MM.1S (cell line): ENCODE measurements at places on chromosomes 3 and 15.

GRCh38 chr3:39806820-39807219 lies 2.6 kb upstream of the MYRIP start:
- no peak for DNase-seq

- DNase-seq: no peak
Measured at GRCh38 chr15:78418686-78419085, 19.3 kb upstream of the IREB2 start.

- no peak for DNase-seq
Measured at GRCh38 chr3:191901741-191902140, 440.8 kb downstream of the PYDC2 start.

GRCh38 chr15:48040166-48040817 lies 80.5 kb upstream of the SLC24A5 start:
- DNase-seq: peak; percentile 31

GRCh38 chr3:47274652-47275051 lies 7.9 kb downstream of the KIF9 start:
- DNase-seq: no peak

DNA sequence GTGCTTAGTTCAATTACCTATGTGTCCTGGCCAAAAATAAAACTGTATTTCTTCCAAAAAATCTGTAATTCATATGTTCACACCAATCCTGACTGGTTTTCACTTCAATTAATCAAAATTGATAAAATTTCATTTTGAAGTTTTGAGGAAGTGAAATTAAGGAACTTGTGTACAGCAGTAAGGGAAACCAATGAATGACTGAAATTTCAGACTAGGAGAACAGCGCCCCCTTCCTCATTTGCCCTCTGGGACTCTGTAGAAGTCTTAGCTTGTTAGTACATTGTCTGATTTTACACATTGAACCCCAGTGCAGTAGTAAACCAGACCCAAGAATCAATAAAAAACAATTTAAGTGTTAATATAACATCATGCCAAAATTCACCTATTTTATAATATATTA lies 495.3 kb upstream of the AGTR1 start:
- no peak for DNase-seq

- DNase-seq: peak; percentile 91
Measured at GRCh38 chr3:197555281-197556261, at the start of gene BDH1. TSS of gene BDH1 (minus strand) at chr3:197555968. CDS start at chr3:197546443, 9,525 bp downstream.

DNA sequence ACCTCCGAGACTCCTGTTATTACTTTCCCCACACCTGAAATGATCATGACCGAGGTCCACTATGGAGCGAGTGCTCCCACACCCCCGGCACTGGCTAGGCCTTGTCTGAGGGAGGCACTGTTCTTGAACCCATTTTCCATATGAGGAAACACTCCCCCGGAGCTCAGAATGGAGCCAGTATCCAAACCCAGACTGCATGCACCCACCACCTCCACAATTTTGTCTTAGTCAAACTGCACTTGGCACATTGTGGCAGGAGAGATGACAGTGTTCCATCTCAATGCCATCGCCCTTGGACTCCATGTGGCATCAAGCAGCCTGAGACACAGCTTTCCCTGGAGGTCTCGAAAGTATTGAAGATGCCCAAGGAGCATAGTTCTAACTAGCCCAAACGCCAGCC lies 154.1 kb downstream of the NUP210 start:
- DNase-seq: no peak

- DNase-seq: no peak
Measured at GRCh38 chr15:29031502-29032228, 145.9 kb downstream of the APBA2 start.

GRCh38 chr15:70316059-70316600 lies 218.4 kb upstream of the TLE3 start:
- DNase-seq: no peak

- DNase-seq: no peak
Measured at GRCh38 chr3:124082343-124082742, 90.4 kb upstream of the ROPN1 start.

DNA sequence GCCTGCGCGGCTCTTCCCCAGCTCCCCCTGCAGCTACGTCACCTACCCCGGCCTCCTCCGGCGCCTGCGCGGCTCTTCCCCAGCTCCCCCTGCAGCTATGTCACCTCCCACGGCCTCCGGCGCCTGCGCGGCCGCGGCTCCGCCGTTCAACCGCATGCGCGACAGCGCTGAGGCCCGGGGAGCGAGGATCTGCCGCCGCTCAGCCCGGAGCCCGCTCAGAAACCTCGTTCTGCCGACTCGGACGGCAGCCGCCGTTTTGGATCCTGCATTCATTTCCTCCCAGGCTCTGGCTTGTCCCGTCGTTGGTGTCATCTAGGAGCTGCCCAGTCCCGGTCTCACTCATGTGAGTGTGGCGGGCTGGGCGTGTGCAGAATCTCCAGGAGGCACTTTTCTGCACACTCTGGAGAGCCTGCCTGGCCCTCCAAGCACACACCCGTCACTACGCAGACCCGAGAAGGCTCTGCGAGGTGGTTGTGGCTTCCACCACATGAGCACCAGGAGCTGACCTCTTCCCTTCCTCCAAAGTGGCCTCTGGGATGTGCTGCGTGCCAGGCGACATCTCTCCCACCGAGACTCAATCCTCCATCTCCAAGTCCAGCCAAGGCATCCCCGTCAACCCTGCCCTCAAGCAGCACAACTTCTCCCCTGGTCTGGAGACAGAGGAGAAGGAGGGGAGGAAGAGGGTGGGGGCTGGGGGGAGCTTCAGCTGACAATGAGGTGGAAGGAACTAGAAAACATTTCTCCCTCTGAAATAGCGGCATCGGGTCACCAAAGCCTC lies 165.3 kb downstream of the CHSY1 start:
- DNase-seq: no peak

DNA sequence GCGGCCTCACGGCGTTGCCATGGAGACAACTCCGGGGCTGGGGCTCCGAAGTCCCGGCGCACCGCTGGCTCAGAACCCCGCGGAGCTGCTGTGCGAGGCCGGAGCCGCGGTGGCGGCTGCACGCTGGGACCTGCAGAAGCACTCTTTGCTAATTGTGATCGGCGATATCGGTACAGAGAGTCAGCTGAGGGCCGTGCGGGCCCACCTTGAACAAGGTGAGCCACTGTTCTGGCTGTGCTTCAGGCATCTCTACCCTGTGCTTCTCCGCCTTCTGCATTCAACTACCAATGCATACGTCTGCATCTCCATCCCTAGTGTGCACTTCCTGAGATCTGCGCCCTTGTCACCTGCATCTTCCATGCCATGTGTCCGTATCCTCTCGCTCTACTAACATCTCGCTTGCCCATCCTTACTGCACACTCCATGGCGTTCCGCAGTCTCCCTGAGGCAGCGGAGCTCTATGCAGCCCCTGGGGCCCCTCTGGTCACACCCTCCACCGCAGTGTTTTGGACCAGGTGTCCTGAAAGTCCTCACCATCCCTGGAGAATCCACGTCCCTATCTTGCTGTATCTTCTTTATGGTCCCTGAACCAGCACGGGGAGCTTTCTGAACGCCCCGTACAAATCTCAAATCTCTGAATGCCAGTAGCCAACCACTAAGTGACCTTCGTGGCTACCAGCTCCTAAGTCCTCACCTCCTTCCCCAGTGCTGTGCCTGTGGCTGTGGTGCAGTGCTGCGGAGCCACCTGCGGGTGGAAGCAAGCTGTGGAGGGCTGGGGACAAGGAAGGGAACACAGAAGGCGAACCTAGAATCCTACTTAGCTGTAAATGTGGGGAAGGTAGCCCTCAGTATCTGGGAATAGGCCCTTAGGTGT lies 6.2 kb upstream of the MAP1A start:
- DNase-seq: no peak

- no peak for DNase-seq
Measured at GRCh38 chr3:38731522-38731921, 82.0 kb upstream of the SCN5A start.

DNA sequence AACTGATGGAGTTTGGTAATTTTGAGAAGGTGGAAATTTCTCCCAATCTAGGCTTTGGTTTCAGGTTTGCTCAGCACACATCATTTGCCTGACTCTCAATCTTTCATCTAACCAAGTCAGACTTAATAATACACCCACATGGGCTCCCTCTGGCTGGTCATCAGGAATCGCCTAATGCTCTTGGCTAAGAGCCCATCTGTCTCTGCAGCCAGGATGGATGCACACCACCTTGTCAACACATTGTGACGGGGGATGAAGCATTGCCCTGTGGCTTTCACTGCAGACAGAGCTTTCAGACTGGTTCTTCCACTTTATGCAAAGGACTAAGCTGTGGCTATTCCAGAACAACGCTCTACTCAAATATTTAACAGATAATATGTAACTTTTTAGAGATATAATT lies 3.0 kb upstream of the HDGFL3 start:
- DNase-seq: no peak

GRCh38 chr3:58230876-58231552 lies 6.6 kb upstream of the ABHD6 start:
- DNase-seq: no peak

- DNase-seq: no peak
Measured at GRCh38 chr15:61376961-61377360, 147.9 kb upstream of the RORA start.

GRCh38 chr15:97976129-97976528 lies 15.6 kb downstream of the ARRDC4 start:
- no peak for DNase-seq

DNA sequence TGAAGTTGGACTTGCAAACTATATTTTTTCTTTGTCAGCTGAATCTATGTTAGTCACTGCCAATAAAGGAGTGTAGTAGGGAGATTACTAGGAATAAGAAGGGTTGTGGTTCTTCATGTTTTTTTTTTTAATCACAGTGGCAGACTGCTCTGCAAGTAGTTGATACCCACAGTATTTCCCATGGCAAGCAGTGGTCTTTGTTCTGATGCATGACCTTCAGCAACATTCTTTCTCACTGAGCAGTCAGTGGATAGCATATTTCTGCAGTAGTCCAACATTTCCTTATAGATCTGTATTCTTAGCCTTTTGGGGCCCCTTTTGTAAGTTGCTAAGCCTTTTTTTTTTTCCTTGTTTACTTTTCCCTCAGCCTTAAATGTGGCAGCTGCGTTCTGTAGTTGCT lies 151.1 kb downstream of the DOCK3 start:
- no peak for DNase-seq

GRCh38 chr3:78116874-78117273 lies 1077.0 kb downstream of the ROBO2 start:
- DNase-seq: no peak

DNA sequence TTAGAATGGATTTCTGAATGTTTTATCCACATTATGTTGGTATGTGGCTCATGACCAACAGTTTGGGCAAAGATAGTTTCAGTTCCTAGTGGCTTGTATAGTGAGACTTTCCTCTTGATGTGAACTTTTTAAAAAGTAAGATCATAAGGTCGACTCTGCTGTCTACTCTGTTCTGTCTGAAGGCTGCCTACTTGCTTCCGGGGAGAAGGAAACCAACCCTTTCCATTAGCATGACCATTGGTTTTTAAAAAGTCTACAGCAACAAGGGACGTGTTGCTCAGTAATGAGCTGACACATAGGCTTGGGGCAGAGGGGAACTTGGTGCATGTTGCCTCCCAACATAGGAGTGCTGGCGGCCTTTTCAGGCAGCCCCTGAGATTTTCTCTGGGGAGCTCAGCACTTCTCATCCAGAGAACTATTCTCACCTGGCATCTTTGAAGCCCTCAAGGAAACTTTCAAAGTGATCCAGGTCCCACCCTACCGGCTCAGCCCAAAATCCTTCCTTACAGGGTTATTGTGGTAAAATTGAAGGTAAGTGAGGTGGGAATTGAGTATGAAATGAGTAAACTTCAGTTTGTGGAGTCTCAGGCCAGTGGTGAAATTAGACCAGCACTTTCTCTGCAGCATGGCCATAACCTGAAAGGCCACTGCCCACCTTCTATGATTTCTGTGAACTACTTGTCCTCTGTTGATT lies 30.6 kb downstream of the PSMD6 start:
- no peak for DNase-seq

DNA sequence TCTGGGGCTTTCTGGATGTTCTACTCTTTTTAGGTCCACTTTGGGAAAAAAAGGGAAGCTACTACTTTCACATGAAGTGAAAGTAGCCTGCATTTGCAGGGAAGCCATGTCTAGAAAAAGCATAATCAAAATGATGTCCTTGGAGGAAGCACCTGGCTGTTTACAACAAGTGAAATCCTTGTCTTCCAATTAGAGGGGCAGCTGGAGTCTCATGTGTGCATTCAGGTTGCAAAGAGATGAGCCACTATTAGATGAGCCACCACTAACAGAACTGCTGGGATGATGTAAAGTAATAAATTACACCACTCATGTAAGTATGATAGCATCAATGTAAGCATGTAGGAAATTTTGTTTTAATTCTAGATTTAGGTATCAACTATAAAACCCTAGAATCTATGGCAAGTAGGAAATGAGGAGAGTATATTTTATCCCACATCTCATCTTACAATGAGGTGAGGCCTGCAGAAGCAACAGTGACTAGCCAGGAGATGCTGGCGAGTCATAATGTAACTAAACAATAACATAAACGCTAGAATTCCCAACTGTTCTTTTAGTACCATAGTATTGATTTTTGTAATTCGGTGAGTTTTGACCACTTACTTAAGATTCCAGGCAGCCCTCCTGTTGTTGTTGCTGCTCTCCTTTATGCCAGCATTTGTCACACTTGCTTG lies 75.9 kb downstream of the TMEM108 start:
- no peak for DNase-seq

DNA sequence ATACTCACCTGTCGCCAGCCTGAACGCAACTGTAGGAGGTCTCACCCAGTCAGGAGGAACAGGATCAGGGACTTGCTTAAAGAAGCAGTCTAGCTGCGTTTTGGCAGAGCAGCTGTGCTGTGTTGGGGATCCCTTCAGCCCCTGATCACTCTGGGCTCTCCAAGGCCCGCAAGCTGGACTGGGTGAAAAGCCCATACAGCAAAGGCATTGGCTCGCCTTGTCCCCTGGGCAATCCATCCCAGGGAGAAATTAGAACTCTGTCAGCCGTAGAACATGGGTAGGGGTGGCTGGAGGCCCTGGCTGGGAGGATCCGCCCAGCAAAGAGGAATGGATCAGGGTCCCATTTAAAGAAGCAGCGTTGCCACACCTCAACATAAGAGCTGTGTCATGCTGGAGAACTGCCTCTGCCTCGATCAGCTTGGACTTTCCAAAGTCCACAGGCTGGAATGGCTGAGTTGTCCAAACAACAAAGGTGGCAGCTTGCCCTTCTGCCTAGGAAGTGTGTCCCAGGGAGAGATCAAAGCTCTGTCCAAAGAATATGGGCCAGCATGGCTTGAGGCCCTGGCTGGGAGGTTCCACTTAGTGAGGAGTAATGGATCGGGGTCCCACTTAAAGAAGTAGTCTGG lies 9.1 kb downstream of the OR5H2 start:
- DNase-seq: no peak

- peak; percentile 27 for DNase-seq
Measured at GRCh38 chr15:45179221-45179985, 8.4 kb downstream of the SHF start.

DNA sequence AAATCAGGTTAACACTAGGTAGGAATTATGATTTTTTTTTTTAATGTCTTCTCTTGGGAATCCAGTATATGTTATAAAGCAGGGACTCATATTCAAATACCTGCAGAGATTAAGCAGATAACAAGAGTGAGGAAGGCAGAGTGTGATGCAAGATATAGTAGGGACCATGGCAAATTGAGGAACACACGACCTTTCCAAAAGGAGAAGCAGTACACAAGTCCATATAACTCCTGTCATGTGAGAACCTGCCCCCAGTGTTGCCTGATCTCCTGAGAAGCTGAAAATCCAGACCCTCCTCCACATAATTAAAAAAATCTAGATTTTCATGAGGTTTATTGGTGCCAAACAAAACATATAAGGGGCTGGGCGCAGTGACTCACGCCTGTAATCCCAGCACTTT lies 3.6 kb downstream of the RFC4 start:
- DNase-seq: no peak
